Activated T-helper 2 cell treated with anti-CD3 and anti-CD28 coated beads, Interferon-gamma antibody, Interleukin-2, Interleukin-4, amounts not matched to agents 10 μg/mL and 5 μg/mL and 100 μg/mL, durations not matched to agents 14 hours and 24 hours and 36 hours (primary cell): ENCODE measurements at places on chromosomes 5 and 9. TPM values are rescaled to one million over a fixed set of nuclear protein-coding genes. Genes with fewer than 3 reads are reported as not detected.

The CDC25C gene
- total RNA-seq: 8.4 and 9.0 TPM in 2 replicates

The ADAMTSL1 gene
- total RNA-seq: not detected in 2 replicates

The SLC46A2 gene
- total RNA-seq: not detected in 2 replicates

The OR1J2 gene
- total RNA-seq: not detected in 2 replicates

The PCDHB6 gene
- total RNA-seq: not detected in 2 replicates

The ADAMTS19 gene
- total RNA-seq: not detected in 2 replicates

The TTC23L gene
- not detected in 2 replicates for total RNA-seq

The CCDC187 gene
- total RNA-seq: 0.02 TPM in 1 of 2 replicates, not detected in the other

The SHOC1 gene
- total RNA-seq: not detected in 2 replicates

The CA9 gene
- 0.89 and 1.2 TPM in 2 replicates for total RNA-seq

The RGMB gene
- total RNA-seq: 0.18 and 0.39 TPM in 2 replicates

The ERCC8 gene
- total RNA-seq: 9.3 and 10.2 TPM in 2 replicates

The ARHGEF39 gene
- total RNA-seq: 11.1 and 12.3 TPM in 2 replicates

The PCDHGB7 gene
- 0.18 and 0.23 TPM in 2 replicates for total RNA-seq

The TAF11L5 gene
- total RNA-seq: not detected in 2 replicates

The DNAH5 gene
- not detected in 2 replicates for total RNA-seq

The VCAN gene
- not detected in 2 replicates for total RNA-seq

The OMD gene
- total RNA-seq: not detected in 2 replicates

The ZNF618 gene
- total RNA-seq: 0.25 TPM in 2 replicates

The NR2F1 gene
- not detected in 2 replicates for total RNA-seq
